ENCODE measurements at places on chromosomes 2 and 18.

GRCh38 chr2:237278568-237278967 lies 135.4 kb downstream of the COL6A3 start:
- DNase-seq: no peak

- DNase-seq: no peak
Observed at GRCh38 chr2:28747714-28748113, 3.9 kb upstream of the PPP1CB start.

DNA sequence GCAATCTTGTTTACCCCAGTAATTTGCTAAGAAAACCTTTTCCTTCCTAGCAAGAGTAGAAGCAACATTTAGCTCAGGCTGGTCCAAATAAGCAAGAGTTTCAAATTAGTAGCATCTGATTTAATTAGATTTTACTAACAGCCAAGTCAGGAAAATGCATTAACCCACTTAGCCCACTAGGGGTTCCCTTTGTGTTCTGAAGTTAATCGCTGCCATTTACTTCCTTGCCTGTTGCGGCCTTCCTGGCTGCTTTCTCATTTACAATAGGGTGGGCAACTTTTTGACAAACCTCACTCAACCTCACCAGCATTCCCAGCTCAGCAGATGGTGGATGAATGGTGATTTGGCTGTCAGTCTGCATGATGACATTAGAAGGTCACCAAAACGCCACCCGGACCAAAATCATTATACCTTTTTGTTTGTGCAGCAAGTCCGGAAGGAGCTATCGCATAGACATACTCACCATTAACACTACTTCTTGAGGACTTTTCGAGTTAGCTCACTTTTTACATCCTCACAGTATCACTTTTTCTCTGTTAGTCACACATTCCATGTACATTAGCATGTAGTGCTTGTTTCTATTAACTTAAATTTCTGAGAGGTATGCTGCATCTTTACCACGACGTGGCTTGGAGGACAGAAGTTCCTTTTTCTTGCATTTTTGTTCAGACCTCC lies 101.5 kb upstream of the SETBP1 start:
- DNase-seq: peak; percentile 16

- no peak for DNase-seq
Observed at GRCh38 chr2:73037947-73038585, 33.4 kb downstream of the SFXN5 start.

DNA sequence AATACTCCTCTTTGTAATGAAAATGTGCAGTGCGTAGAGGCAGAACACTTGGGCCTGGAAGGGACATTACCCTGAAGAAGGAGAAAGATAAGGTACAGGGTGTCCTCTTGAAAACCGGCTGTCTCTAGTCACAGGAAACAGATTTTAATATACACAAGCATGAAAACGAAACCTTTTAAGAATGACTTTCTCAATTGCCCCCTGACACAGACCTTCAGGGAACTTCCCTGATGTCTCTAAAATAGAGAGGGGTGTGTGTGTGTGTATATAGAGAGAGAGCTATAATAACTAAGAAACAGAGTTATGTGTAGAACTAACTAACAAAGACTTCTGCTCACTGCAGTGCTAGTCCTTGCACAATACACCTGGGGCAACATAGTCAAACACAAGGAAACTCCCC lies 780.0 kb downstream of the CNTNAP5 start:
- DNase-seq: no peak

GRCh38 chr18:8844721-8845148 lies 139.4 kb downstream of the MTCL1 start:
- peak; percentile 75 for DNase-seq

DNA sequence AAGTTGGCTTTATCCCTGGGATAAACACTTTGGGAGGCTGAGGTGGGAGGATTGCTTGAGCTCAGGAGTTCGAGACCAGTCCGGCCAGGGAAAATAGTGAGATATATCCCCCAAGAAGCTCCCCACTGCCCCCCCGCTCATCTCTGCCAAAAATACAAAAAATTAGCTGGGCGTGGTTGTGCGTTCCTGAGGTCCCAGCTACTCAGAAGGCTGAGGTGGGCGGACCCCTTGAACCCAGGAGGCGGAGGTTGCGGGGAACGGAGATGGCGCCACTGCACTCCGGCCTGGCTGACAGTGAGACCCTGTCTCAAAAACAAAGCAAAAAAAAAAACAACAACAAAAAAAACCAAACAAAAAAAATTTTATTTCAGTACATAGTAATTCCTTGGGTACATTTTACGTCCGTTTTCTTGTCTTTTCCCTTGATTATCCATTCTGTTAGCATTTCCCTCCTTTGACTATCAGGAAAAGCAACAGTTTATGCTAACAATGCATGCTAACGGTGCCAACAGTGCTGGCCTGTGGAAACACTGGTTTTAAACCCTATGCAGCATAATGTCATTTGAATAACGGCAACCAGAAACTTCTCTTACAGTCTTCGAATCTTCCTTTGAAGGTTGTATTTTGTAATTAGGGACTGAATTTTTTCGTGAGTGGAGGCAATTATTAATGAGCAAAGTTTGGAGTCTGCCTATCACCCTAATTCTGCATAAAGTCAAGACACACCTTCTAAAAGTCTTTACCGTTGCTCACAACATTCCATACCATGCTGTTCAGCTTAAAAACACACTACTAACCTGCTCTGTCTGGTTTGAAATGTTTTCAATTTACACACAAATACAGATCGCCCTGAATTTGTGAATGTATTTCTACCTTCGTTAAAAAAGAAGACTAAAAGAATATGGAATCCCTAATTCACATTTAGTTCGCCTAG lies 721 bp upstream of the MIB1 start:
- DNase-seq: no peak

- DNase-seq: peak; percentile 69
Observed at GRCh38 chr18:3297025-3297984, 35.4 kb downstream of the MYL12B start.

DNA sequence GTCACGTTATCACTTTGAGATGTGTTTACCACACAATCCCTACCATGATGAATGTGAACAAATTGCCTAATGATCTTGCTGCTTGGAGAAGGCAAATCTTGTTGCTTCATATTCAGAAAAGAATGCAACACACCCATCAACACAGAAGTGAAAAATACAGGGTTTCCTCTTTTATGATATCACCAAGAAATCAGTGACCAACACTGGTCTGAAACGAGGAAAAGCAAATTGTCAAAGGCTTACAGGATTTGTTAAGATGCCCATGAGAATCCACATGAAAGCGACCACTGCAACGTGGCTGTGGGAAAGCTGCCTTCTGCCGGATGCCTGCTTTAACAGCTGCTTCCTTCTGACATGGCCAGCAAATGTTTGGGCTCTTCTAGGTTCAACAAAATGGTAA lies 397.6 kb upstream of the LRATD1 start:
- DNase-seq: no peak

DNA sequence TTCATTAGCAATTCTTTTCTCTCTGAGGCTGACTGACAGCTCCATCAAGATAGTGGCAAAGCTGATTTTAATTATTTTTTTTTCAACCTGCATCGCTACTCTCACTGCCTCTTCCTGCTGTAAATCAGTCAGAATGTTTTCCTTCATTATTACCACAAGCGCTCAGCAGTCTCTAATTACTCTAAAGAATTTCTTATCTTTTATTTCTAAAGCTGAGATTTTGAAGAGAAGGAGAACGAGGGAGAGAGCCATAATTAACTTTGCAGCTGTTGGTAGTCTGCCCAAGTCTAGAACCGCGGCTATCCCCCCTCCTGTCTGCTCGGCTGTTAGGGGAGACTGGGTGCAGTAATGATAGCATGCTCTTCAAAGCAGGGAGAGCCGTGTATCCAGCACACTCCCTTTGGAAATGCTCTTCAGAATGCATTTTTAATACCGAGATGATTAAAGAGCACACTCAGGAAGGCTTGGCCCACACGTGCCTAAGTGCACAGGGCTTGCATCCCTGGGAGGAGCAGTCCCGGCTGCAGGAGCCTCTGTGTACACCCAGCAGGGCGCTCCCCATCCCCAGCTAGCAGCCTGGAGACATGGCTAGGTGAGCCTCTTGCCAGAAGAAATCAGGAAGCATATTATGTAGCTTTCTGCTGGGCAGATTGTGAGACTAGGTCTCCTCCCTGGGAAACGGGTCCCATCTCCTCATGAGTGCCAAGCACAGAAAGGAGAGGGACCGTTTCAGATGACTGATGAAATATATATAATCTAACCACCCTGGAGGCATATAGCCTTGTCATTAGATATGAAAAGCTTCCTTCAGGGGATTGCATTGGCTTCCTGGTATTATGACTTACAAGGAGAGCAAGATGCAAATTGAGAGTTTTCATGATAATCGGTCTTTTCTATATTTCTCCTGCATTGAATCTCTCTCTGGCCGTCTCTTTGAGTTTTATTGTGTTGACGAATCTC lies 555.2 kb downstream of the CMPK2 start:
- DNase-seq: no peak

DNA sequence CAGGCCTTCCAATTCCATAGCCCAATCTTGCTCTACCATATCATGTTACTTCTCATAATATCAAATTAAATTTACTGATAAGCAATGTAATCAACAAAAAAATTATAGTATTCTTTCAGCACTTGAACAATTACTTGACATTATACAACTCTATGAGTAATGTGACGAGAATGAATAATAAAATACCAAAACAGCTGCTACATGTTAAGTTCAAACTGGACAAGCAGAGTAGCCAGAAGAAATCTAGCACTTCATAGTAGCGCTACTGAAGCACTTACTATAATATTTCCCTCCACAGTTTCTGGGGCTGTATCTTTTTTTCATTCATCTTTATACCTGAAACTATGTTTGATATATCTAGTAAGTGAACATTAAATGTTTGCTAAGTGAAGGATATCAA lies 14.9 kb downstream of the PPP3R1 start:
- no peak for DNase-seq

DNA sequence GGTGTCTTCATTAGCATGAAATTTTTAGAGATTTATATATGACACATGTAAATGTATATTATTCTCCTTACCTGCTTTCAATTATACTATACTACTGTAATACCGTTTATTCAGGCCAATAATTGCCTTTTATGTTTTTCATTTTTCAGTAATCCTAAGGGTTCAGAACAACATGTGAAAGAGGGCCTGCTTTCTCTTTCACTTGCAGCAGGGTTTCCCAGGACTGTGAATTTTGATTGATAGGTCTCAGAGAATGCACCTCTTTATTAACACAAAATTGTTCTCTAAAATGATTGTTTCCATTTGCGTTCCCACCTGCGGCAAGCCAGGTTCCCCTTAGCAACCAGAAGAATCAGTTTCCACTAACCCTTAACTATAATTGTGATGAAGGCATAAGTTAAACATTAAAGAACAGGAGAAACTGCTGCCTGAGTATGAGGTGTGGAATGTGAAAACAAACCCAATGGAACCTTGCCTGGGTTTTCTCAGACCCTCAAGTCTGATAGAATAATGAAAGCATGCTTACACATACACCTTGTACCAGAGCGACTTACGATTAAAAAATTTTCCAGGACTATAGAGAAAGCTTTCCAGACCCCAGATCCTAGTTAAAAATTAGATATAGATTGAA lies 1591.2 kb upstream of the LRRTM1 start:
- no peak for DNase-seq

DNA sequence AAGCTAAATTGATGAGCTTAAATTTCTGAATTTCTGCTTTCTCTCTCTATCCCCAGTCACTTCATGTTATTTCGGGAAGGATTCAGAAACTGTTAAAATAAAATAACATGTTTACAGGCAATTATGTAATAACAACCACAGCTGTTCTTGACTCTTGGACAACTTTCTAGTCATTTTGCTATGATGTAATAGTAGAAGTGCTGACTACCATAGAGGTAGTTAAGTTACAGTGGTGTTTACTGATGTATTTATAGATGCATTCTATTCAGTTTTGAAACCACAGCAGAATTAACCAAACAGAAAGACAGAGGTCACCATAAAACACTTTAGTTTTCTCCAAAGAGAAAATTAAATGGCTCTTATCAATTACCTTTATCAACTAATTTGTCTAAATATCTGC lies 1292.0 kb upstream of the CHAC2 start:
- DNase-seq: no peak

- DNase-seq: no peak
Observed at GRCh38 chr18:54033052-54033451, 191.4 kb downstream of the MBD2 start.

GRCh38 chr2:219720956-219721355 lies 93.5 kb downstream of the SLC4A3 start:
- DNase-seq: no peak

DNA sequence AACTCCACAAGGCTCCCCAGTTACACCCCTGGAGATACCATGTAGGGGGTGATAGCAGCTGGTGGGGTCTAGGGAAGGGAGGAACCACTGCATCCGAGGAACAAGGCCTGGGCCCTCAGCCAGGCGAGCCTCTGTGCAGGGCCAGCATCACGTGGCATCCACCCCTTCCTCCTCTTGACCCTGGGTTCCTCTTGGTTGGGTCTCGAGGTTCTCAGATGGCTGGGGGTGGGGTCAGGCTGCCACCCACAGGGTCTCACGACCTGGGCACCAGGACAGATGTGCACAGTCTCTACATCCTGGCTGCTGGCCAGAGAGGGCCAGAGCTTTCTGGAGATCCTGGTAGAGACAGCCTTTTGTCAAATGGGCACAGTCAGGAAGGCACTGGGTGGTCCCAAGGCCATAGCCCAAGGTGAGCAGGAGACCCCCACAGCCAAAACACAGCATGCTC lies 10.4 kb downstream of the HS6ST1 start:
- no peak for DNase-seq

DNA sequence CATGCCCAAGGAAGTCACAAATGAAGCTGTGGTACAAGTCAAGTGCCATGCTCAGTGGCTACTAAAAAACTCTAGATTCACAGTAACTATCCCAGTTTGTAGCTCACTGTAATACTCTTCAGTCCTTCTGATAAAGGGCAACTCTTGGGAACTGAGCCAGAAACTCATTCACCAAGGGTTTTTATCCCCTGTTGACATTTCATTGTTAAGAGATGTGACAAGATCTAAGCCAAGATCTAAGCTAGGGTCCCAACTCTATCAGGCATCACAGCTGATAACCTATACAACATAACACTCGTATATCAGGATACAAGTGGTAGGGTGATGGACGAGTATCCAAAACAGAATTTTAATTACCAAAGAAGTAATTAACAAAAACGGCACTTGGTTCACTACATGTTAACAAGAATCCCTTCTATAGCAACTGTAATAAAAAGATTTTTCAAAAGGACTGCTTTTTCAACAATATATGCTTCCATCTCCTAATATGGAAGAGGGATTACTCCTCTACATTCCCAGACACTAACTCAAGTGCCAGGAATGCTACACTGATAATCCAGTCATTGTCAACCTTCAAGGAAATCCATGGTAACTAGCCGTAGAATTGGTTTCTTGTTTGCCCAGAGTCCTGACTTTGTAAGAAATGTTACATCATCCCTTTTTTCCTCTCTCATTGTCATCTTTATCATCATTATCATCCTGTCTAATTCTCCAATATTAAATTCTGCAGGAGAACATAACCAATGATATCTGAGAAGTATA lies 111.7 kb downstream of the CDH2 start:
- peak; percentile 14 for DNase-seq

DNA sequence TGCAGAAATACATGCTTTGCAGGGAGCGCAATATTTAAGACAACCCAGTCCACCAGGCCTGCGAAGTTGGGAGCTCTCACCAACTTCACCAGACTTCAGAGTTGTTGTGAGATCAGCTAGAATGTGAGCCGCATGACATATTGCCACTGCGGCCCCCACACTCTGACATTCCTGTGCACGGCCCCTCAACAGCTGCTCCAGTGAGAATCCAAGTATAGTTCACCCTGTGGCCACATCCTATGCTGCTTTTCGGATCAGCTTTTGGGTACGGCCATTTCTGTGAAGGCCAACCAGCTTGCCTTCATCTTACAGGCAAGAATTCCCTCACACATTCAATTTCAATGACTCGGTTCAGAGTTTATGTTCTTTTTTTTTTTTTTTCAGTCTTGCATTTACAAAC lies 177.8 kb downstream of the SOX11 start:
- DNase-seq: no peak

- no peak for DNase-seq
Observed at GRCh38 chr2:190677255-190677654, 28.4 kb downstream of the NAB1 start.

All from urothelium cell line (cell line).